Stimulated activated CD4-positive, alpha-beta T cell treated with anti-CD3 and anti-CD28 coated beads, Interleukin-2, amount 100 ng/mL, for 4 hours (primary cell): ENCODE measurements at places on chromosomes 13 and 19.
A peak's percentile ranks its signal among the peaks of the same experiment; 100 is the strongest.

- no peak for DNase-seq
Measured at GRCh38 chr19:51317376-51317775, 5.9 kb downstream of the IGLON5 start.

GRCh38 chr19:49590971-49591730, at the start of gene PRR12:
PRR12 (plus strand) TSS chr19:49591182; CDS start chr19:49591655, 473 bp downstream.
- DNase-seq: peak; percentile 68

GRCh38 chr13:36919833-36920615, at the start of gene SMAD9:
SMAD9 (minus strand) TSS chr13:36920238; CDS start chr13:36879689, 40,549 bp downstream.
- DNase-seq: no peak

GRCh38 chr13:74229242-74229641, 95.0 kb upstream of the KLF12 start:
- DNase-seq: no peak

DNA sequence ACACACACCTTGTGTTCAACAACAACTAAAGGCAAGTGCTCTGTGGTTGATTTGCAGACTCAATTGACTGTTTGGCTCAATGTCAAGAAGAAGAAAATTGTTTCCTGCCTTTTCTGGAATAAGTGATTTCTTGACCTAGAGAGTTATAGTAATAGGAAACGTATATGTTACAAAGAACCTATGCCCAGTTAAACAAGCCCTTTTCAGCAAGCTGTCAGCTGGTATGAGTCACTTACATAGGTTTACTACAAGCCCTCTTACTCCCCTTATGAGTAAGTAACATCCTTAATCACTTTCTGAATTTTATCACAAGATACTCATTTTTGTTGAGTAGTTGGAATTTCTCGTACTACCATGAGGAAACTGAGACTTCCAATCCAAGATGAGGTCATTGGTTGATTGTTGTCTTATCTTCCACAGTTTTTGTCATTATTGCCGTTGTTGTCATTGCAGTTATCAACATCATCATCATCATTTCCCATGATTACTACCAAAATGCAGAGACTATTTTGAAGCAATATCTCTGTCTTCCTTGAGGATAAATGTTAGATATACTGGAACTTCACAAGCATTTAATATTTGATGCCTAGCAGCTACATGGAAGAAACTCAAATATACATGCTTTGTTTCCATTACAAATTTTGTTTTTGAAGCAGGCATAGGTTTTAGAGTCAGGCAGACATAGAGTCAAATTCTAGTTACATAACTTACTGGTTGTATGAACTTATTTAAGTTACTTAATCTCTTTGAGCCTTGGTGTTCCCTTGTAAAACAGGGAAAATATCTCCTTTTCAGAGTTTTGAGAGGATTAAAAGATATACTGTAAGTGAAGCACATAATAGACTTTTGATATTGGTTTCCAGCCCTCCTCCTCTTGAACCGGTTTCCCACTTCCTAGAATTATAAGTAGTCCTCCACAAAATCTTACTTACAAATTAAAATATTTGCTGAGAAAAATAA, 106.0 kb downstream of the RAP2A start:
- DNase-seq: no peak

GRCh38 chr13:36520111-36520510, 87.8 kb downstream of the CCNA1 start:
- no peak for DNase-seq

- no peak for DNase-seq
Measured at GRCh38 chr13:26051231-26051656, 572 bp downstream of the SHISA2 start.

DNA sequence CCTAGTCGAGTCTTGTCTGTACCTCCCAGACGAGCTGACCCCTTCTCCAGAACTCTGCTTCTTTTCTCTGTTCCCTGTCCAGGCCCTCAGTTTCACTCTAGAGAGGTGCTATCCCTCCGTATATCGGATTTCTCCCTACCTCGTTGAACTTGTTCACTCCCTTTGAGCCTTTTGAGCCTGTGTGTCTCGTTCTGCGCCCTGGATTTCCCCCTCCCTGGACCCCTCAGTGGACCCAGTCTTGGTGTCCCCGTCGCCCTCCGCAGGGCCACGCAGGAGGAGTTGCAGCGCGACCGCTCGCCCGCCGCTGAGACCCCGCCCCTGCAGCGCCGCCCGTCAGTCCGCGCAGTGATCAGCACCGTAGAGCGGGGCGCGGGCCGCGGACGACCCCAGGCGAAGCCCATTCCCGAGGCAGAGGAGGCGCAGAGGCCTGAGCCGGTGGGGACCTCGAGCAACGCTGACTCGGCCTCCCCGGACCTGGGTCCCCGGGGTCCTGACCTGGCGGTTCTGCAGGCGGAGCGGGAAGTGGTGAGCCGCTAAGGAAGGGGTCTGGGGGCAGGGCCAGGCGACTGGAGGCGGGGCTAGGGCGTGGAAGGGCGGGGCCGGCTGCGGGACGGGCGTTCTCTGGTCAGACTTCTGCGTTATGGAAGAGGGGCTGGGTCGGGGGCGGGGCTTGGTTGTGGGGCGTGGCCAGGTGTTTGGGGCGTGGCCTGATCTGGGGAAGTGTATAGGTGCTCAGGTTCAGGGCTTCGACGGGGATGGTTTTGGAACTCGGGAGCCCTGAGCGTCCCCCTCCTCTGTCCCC, 5.5 kb downstream of the EPS8L1 start:
- DNase-seq: peak; percentile 76

DNA sequence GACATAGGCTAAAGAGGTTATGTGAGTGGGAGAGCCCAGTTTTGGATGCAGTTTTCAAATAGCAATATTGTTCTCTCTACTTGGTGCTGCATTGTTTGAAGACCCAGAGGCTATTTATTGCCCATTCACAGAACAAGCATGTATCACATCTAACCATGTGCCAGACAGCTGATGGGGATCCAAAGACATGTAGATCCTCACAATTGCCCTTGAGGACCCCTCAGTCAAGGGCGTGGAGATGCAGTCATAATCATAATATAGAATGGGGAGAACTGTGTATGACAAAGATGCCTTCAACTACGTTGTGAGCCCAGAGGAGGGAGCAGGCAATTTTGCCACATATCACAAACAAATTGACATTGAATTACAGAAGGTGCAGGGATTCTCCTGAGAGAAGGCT, 70.5 kb downstream of the NHLRC3 start:
- DNase-seq: no peak

- no peak for DNase-seq
Measured at GRCh38 chr13:46062185-46062584, 9.6 kb upstream of the ZC3H13 start.
